HS-5 (cell line): ENCODE measurements at places on chromosomes 7 and 10.
A peak's percentile ranks its signal among the peaks of the same experiment; 100 is the strongest.

DNA sequence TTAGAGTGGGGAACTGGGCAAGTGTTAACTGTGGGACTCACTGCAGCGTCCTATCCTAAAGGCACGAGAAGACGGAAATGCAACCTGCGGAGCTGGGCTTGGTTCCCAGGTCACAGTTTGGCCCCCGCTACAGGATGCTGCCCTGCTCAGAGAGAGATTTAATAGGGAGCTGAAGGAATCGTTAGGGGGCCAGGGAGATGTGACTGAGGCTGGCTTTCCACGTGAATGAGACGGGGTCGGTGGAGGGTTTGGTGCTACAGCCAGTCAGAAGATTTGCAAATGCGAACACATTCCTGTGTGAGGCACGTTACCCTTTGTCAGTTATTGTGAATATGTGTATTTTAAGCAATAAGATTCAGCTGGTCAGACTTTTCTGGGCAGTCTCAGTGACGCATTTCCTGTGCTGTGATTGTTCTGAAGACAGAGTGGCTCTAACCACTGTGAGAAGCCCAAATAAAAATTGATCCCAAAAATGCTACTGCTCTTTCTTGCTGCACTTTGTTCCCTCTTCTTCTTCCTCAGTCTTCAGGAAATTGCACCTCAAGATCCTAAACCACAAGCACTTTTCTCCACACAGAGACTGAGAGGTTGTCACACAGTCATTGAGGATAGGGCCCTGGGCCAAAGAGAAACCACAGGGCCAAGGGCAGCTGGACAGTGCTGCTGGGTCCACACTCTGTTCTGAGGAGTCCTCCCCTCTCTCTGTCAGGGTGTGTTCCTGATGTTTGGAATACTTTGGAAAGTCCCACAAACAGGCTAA, 21.2 kb downstream of the CYP17A1 start:
- DNase-seq, result peak; percentile 63

- no peak for DNase-seq
These were observed 721.1 kb downstream of the KCNMA1 start for GRCh38 chr10:76916536-76916935.

GRCh38 chr7:122637784-122638183, 61.1 kb downstream of the RNF133 start:
- no peak for DNase-seq

GRCh38 chr7:125118444-125118843, 188.8 kb upstream of the POT1 start:
- DNase-seq, result no peak

DNA sequence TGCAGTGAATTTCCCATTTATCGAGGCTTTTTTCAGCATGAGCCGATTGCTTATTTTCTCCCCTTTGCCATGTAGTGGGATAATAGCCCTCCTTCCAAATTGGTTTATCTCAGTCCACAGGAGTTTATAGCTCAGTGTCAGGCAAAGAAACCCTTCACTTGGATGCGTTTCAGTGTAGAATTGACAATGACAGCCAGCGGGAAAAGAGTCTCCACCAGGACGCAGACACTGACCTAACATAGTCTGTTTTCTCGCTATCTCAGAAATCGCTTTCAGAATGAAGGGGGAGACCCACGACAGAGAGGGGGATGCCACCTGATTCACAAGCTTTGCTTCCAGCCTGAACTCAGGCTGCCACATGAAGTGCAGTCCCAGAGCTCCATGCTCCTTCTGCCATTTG, 43.5 kb upstream of the TCERG1L start:
- no peak for DNase-seq
